A549 treated with dexamethasone at 1 μM for 4 hours (cell line): ENCODE measurements at places on chromosomes 3 and 15. TPM values are rescaled to one million over a fixed set of nuclear protein-coding genes. Genes with fewer than 3 reads are reported as not detected.

HYAL1 gene
- total RNA-seq, result 0.40 to 0.69 TPM (median 0.57 TPM) in 5 replicates

SERINC4 gene
- total RNA-seq, result 0.06 to 0.15 TPM (median 0.09 TPM) in 5 replicates

PRR23E gene
- total RNA-seq, result not detected in 5 replicates

ERC2 gene
- 0.14 to 0.36 TPM in 2 of 5 replicates, not detected in the others for total RNA-seq

GPR15 gene
- not detected in 5 replicates for total RNA-seq

VPS33B gene
- total RNA-seq, result 12.6 to 18.0 TPM (median 14.5 TPM) in 5 replicates

PPP1R14D gene
- total RNA-seq, result 0.14 to 0.21 TPM (median 0.19 TPM) in 3 of 5 replicates, not detected in the others

NANOGP8 gene
- total RNA-seq, result not detected in 5 replicates

AGBL1 gene
- not detected in 5 replicates for total RNA-seq

NDN gene
- total RNA-seq, result 0.07 to 0.10 TPM (median 0.08 TPM) in 5 replicates

OR5K3 gene
- total RNA-seq, result not detected in 5 replicates

TLR9 gene
- 0.02 to 0.12 TPM (median 0.07 TPM) in 3 of 5 replicates, not detected in the others for total RNA-seq

MYLK gene
- 13.5 to 18.4 TPM (median 16.9 TPM) in 5 replicates for total RNA-seq

BTLA gene
- 0.14 TPM in 1 of 5 replicates, not detected in the others for total RNA-seq

NOP10 gene
- 490 to 578 TPM (median 506 TPM) in 5 replicates for total RNA-seq

SMAD3 gene
- total RNA-seq, result 73.8 to 126 TPM (median 118 TPM) in 5 replicates

CCR3 gene
- not detected in 5 replicates for total RNA-seq

GOLGA8R gene
- 0.07 to 0.20 TPM (median 0.14 TPM) in 5 replicates for total RNA-seq

PARP3 gene
- total RNA-seq, result 7.5 to 10.6 TPM (median 8.7 TPM) in 5 replicates

C3orf80 gene
- 0.79 to 1.1 TPM (median 0.96 TPM) in 5 replicates for total RNA-seq

SAMMSON gene
- not detected in 5 replicates for total RNA-seq

LSG1 gene
- total RNA-seq, result 27.9 to 35.3 TPM (median 32.8 TPM) in 5 replicates

GABRB3 gene
- total RNA-seq, result 61.6 to 98.3 TPM (median 85.1 TPM) in 5 replicates

GDPGP1 gene
- total RNA-seq, result 3.6 to 4.5 TPM (median 4.1 TPM) in 5 replicates

CCR1 gene
- not detected in 5 replicates for total RNA-seq

DPPA4 gene
- not detected in 5 replicates for total RNA-seq

RYR3 gene
- total RNA-seq, result 0.05 to 0.12 TPM (median 0.07 TPM) in 4 of 5 replicates, not detected in the other

COPG1 gene
- total RNA-seq, result 74.9 to 95.8 TPM (median 83.2 TPM) in 5 replicates

GOLGA8J gene
- not detected in 5 replicates for total RNA-seq

HRG gene
- total RNA-seq, result not detected in 5 replicates
